ENCODE measurements at places on chromosomes 16 and 17.
A peak's percentile ranks its signal among the peaks of the same experiment; 100 is the strongest.

DNA sequence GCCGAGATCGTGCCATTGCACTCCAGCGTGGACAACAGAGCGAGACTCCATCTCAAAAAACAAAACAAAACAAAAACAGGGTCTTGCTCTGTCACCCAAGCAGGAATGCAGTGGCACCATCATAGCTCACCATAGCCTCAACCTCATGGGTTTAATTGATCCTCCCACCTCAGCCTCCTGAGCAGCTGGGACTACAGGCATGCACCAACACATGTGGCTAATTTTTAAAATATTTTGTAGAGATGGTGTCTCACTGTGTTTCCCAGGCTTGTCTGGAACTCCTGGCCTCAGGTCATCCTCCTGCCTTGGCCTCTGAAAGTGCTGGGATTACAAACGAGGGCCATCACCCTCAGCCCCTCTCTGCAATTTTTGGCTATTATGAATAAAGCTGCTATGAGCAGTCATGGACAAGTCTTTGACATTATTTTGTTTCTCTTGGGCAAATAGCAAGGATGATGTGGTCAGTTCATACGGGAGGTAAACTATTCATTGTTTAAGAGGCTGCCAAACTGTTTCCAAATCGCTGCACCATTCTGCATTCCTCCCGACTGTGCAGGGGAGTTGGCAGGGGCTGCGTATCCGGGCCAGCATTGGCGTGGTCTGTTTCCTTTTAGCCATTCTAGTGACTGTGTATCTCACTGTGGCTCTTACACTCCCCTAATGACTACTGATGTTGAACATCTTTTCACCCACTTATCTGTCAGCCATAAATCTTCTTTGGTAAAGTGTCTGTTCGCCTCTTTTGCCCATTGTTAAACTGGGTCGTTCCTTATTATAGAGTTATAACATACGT, 21.1 kb downstream of the EIF4A3 start:
- no peak for DNase-seq

- DNase-seq: no peak
Measured at GRCh38 chr16:6493555-6493954, 839.1 kb upstream of the RBFOX1 start.

DNA sequence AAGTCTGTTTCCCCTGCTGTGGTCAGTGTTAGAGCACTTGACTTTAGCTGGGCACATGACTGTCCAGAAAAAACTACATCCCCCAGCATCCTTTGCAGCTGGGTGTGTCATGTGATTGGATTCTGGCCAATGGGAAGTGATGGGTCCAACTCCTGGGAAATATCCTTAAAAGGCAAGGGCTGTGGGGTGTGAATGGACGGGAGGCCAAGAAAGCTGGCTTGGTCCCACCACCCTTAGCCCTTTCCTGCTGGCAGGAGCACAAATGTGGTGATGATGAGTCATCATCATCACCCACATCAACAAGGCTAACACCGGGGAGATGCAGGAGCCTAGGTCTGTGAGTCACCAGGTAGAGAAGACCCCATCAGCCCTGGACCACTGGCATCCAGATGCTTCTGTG, 341.7 kb downstream of the C16orf95 start:
- DNase-seq: no peak

DNA sequence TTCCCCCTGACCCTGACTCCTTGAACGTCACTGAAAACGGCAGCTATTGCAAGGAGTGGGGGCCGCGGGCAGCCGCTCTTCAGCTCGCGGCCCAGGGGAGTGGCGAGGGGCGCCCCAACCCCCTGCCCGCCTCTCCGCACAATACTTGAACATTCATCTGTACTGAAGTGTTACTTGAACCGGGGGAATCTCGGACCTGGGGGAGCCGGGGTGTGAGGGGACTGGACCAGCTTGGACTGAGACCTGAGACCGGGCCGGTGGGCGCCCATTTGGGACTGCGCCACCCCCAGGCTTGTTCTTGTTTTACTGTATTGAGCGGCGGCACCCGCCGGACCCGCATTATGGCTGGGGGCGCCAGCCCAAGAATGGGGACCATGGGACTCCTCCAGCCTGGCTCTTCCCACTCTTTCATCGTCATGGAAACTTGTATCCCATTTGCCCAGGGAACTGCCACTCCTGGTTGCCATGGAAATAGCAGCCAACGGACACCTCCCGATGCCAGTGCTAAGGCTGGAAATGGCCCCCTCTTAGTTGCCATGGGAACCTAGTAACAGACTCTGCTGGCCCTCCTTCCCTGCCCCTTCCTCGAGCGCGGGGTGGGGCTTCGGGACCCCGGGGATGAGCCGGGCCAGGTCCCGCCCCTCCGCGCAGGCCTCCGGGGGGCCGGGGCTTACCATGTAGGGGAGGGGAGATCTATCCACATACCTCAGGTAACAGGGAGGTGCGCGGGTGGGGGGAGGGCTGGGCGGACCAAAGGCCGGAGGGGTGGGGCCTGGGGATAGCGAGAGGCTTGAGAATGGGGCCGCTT, 805 bp upstream of the ORAI3 start:
- DNase-seq: peak; percentile 87

DNA sequence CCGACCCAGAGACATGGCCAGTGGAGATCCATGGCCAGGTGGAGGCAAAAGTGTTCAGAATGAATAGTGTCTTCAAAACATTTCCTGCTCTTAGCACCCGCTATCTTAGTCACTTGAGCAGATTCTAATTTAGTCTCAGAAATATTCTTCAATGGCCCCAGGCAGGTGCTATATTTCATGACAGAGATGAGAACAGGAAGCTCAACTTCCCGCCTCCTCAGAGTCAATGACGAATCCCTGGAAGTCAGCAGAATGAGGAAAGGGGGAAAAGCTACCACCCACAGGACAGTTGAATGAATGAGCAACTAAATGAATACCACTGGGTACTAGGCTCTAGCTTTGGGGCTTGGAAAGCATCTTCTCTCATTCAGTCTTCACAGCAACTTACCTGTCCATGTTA, 147.2 kb downstream of the ASIC2 start:
- DNase-seq: no peak

DNA sequence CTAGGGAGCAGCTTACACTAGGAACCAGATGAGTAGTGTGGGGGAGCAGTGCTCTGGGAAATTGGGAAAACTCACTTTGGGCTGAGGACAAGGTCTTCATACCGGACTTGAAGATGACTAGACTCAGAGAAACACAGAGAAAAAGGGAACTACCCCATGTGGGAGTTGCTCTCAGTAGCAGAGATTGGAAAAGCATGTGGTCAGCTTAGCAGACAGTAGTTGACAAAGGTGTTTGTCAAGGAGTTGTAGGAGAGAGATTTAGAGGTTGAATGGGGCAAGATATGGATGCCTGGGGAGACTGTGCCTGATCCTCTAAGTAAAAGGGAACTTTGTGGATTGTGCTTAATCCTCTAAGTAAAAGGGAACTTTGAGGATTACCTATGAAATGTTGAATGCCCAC, 194.5 kb upstream of the COX10 start:
- no peak for DNase-seq

GRCh38 chr16:80974649-80975376, 31.9 kb downstream of the CMC2 start:
- DNase-seq: peak; percentile 71

- no peak for DNase-seq
Measured at GRCh38 chr17:31997005-31997404, 10.2 kb upstream of the LRRC37B start.

DNA sequence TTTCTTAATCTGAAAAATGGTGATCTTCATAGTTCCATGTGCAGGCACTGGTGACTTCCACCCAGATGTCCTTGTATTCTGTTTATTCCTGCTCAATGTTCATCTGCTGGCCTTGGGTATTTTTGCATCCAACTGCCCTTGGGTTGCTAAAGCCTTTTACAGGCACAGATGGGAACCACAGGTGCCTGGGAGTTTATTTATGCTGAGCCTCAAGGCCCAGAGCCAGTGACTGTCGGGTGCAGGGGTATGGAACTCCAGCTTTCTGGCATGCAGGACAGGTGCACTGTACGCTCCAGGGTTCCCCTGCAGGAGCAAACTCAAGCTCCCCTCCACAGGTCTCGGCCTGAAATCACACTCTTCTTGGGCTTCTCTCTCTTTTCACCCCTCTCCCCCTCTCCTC, 22.3 kb downstream of the DYNLRB2 start:
- DNase-seq: no peak

DNA sequence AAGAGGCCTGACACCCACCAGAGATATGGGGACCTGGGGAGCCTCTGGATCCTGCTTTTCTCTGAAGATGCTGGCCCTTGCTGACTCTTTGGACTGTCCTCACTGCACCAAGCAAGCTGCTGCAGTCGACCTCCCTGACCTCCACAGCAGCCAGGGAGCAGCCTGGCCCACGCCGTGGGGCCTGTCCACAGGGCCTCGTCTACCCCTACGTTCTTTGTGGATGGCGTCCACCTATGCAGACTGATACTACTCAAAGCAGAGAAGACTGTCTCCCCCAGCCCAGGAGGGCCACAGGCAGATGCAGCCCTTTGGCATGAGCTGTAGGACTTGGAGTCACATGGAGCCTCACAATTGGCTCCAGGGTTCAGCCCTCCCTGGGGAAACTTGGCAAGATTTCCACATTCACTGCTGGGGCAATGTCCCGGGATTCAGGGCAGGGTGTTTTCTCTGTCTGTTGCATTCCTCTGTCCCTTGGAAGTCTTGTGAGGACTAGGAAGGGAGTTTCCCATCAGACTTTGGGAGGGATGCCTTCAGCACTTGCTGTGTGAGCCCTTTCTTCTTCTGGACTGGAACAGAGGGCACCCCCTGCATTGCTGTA, 152.2 kb downstream of the NTN1 start:
- no peak for DNase-seq

DNA sequence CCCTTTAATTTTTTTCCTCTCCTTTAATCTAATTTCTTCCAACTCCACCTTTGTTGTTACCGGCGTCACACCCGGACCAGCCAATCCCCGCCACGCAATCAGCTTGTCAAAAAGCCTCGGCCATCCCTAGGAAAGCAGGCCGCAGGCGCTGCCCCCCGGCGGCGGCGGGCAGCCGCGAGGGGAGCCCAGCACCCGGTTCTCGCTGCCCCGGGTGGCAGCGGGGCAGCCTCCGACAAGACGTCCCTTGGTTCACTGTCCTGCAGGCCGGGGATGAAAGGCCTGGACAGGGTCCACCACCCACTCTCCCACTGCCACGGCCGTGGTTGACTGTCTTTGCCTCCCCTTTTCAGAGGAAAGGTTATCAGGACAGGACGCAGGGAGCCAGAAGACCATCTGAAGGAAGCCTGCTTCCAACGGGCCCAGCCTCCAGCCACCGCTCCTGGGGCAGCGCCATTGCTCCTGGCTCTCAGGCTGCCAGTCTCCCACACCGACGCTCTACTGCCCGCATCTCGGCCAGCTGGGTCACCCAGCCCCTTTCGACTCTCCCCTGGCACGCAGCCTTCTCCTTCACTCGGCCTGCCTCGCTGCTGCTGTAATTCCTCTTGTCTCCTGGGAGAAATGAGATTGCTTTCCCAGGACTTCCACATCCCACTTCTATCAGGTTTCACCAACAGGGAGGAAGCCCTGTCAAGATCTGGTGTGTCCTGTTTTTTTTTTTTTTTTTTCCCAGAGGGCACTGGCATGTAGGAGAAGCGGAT, 2.8 kb upstream of the UBTF start:
- peak; percentile 67 for DNase-seq

DNA sequence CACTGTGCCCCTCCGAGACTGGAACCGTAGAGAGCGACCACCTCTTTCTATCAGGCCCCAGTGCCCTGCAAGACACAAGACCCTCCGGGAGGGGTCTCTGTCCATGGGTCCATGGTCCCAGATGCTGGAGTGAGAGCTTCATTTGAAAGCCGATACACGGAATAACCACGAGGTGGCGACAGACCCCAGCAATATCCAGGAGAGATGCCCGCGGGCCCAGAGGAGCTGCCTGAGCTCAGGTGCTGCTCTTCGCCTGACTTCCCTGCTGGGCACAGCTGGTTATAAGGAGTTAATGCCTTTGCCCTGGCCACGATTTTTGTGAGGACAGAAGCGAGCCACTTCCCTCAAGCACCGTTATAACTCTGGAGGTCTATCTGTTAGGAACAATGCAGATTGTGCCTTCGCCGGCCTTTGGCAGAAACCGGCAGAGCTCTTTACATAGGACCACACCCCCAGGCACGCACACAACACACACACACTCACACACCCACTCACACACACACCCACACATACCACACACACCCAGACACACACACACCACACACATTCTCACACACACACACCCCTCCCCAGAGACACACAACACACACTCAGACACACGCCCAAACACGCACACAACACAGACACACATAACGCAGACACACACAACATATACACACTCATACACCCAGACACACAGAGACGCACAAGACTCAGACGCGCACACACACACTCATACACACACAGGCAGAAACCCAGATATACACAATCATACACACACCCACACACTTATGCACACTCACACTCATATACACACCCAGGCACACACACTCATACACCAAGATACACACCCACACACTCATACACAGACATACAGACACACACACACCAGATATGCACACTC, 436.4 kb downstream of the SOX9 start:
- peak; percentile 41 for DNase-seq

DNA sequence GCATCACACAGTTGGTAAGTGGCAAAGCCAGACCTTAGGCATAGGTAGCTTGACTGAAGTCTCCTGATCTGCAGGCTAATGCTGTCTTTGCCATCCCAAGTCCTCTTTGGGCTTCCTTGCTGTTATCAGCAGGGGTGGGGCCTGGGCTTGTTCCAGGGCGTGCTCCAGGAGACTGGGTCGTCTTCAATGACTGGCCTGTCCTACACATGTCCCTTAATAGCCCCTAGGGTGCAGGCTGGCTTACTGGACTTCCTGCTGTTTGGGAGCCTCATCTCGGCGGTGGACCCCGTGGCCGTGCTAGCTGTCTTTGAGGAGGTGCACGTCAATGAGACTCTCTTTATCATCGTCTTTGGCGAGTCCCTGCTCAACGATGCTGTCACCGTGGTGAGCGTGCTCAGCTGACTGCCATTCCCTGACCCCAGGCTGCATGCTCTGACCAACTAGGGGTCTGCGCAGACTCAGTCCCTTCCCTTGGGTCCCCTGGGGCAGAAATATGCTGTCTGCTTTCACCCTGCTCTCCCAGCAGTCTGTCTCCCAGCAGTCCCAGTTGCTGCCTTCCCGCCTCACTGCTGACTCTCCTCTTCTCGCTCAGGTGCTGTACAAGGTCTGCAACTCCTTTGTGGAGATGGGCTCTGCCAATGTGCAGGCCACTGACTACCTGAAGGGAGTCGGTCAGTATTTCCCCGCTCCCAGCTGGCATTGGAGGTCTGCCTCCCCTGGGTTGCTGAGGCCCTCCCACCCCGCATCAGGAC, 6.2 kb downstream of the SLC9A5 start:
- DNase-seq: no peak

GRCh38 chr17:27567563-27567859, 63.5 kb upstream of the LGALS9 start:
- no peak for DNase-seq

- DNase-seq: no peak
Measured at GRCh38 chr17:14098246-14098645, 28.9 kb downstream of the COX10 start.

All from NCI-H524 treated with DMSO at 0.1 percent for 48 hours (cell line).